ENCODE measurements at places on chromosomes 16 and 17.

- DNase-seq: no peak
Observed at GRCh38 chr17:66415366-66416206, 113.2 kb downstream of the PRKCA start.

GRCh38 chr17:62014526-62014925 is 50.6 kb downstream of the MED13 start:
- no peak for DNase-seq

GRCh38 chr17:37827905-37828650 is 83.2 kb upstream of the HNF1B start:
- DNase-seq: no peak

- DNase-seq: no peak
Observed at GRCh38 chr17:17740615-17741348, 59.5 kb downstream of the RAI1 start.

DNA sequence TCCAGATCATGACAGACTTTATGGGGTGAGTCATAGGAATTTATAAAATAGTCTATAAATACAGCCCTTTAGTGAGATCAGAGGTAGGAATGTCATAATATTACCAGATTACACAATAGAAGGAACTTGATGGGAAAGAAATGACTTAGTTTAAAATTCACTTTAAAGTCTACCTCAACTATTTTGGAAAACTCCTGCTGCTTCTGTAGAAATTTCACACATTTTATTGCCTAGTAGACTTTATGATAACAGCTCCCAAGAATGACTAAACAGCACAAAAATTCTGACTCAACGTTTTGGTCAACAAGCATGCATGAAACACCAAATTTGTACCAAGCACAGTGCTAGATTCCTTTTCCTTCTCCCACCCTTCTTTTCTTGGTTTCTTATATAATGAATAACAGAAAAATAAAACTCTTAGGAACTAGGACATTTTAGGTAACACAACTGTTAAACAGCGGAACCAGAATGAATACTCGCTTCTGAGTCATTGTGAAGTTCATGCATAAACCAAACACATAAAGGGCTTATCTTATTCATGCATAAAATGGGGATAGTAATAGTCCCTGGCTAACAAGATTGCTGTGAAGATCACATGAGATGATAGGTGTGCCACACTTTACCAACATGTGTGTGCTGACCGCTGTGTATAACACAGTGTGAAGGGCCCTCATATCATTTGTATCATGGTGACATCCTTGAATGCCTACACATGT is 243.9 kb downstream of the CDH8 start:
- DNase-seq: no peak

- DNase-seq: no peak
Observed at GRCh38 chr16:2007081-2007836, 2.4 kb downstream of the ZNF598 start.

GRCh38 chr16:83187405-83187804 is 560.6 kb downstream of the CDH13 start:
- no peak for DNase-seq

DNA sequence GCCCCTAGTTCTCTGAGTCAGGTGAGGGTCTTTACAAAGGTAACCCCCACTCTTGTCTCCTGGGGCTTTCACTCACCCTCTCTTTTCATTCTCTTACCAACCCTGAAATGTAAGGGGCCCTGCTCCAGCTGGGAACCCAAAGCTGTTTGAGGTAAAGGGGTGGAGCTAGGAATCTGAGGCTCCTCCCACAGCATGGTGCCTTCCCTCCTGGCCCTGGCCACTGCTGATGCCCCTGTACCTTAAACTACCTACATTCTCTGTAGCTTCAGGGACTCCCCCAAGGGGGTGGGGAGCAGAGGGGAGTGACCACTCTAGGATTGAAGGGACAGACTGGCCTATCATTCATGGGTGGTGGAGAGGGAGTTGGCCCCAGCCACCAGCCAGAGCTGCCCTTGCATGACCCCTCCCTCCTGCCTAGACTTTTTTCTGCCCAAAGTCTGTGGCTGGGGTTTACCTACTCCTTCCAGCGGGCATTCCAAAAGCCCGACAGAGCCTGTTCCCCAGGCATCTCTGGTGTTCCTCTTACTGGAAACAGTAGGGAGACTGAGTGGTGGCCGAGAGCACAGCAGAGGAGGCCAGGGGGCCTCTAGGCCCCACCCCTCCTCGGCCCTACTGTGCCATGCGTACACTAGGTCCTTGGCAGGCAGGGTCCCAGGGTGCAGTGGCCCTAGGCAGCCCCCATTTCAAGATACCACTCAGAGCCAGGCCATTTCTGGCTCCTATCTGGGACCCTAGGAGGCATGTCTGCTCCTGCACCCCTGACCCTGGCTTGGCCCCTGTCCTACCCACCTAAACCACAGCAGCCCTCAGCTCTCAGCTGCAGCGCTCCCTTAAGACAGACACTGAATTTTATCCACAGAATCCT is 9.5 kb downstream of the DOK4 start:
- DNase-seq: no peak

DNA sequence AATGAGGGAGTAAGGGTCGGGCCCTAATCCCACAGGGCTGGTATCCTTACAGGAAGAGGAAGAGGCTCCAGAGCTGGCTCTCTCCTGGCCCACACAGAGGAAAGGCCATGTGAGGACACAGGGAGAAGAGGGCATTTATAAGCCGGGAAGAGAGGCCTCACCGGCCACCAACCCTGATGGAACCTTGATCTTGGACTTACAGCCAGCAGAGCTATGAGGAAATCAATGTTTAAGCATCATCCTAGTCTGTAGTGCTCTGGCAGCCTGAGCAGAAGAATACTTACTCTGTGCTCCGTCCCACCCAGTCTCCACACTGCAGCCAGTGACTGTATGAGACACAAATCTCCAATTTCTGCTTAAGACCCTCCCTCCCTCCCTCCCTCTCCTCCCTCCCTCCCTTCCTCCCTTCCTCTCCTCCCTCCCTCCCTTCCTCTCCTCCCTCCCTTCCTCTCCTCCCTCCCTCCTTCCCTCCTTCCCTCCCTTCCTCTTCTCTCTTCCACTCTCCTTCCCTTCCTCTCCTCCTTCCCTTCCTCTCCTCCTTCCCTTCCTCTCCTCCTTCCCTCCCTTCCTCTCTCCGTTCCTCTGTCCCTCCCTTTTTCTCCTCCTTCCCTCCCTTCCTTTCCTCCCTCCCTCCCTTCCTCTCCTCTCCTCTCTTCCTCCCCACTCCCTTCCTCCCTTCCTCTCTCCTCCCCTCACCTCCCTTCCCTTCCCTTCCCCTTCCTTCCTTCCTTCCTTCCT is 8.9 kb upstream of the TMEM220 start:
- DNase-seq: peak; percentile 50

- DNase-seq: no peak
Observed at GRCh38 chr17:76797241-76797840, 59.4 kb downstream of the MFSD11 start.

- no peak for DNase-seq
Observed at GRCh38 chr17:18176176-18176575, 7.5 kb upstream of the ALKBH5 start.

GRCh38 chr16:23502466-23502865 is 7.8 kb downstream of the GGA2 start:
- no peak for DNase-seq

- peak; percentile 54 for DNase-seq
Observed at GRCh38 chr16:89152831-89153700, 18.5 kb upstream of the CDH15 start.

- DNase-seq: no peak
Observed at GRCh38 chr17:8212312-8213180, 2.2 kb upstream of the AURKB start.

DNA sequence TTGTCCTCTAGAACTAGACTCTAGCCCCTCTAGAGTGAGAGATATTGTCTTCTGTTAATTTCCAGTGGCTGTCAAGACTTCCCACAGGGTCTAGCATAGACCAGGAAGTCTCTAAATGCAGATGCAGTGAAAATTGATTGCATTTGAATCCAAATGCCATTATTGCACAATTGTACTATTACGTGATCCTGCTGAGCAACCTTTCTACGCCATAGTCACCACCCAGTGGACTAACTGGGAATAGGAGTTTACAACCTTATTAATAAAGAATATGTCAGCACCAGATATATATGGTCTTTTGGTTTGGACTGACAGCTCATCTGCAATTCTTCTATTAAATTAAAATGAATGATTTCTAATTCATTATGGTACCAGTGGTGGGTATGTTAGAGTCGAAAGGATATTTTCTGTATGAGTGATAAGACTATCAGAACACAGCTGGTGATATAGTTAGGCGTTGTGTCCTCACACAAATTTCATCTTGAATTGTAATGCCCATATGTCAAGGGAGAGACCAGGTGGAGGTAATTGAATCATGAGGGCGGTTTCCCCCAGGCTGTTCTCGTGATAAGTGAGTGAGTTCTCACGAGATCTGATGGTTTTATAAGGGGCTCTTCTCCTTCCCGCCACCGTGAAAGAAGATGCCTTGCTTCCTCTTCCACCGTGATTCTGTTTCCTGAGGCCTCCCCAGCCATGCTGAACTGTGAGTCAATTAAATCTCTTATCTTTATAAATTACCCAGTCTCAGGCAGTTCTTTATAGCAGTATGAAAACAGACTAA is 138.9 kb upstream of the CA10 start:
- DNase-seq: no peak

Measured in right cardiac atrium (tissue), 5 donors.